ENCODE measurements at places on chromosomes 11 and 22. TPM values are rescaled to one million over a fixed set of nuclear protein-coding genes. Genes with fewer than 3 reads are reported as not detected.

DNA sequence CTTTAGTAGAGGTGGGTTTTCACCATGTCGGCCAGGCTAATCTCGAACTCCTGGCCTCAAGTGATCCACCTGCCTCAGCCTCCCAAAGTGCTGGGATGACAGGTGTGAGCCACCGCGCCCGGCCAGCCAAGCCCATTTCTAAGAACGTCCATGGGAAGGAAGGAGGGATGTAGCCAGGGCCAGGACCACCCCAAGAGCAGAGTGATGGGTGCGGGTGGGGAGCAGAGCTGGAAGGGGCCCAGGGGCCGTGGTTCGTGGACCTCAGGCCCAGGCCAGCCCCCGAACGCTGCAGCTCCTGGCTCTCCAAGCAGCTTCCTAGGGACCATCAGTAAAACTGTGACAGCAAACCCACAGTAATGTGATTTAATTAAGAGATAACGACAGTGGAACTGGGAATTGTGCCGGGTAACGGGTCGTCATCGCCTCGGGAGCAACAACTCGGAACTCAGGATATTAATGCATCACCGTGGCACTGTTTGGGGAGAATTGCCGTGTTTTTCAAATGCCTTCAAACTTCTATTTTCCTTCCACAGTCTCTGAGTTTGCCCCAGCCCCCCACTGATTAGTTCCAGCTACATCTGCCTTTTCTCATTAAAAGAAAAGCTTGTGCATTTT lies 74.3 kb downstream of the BRD1 start:
- no peak for DNase-seq

The VSIG10L2 gene
- 0.04 TPM for polyA plus RNA-seq

GRCh38 chr11:94933223-94934130 lies 39.9 kb downstream of the CWC15 start:
- peak; percentile 65 for DNase-seq

- DNase-seq, result no peak
Observed at GRCh38 chr11:115455613-115456012, 48.6 kb downstream of the CADM1 start.

The OR52E8 gene
- polyA plus RNA-seq, result not detected

The SLC5A4 gene
- 0.34 TPM for polyA plus RNA-seq

DNA sequence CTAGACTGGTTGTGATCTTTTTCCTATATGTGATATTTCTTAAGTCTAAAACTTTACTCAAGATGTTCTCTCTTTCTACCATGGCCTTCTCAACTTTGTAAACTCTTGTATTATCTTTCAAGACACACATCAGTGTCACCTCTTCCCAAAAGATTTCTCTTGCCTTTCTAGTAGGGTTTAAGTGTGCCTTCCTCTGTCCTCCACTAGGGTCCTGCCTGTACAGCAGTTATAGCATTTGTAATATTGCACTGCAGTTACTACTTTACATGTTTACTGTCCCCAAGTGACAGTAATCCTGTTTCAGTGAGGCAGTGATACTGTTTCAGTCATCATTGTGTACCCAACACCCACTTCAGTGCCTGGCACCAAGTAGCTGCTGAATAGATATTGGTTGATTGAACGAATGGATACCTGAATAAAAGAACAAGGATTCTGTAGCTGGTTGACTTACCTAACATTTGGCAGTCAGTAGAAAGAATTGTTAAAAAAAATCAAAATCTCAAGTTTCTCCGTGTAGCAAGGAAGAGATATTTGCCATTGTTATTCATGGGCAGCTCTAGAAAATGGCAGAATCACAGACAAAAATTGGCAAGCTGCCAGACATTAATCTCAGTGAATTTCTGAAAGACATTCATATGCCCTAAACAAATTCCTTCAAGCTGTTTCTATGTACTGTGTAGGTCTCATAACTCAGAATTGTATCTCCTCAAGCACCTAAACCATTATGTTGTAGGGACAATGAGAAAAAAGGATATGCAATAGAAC lies 79.4 kb downstream of the RBMXL2 start:
- DNase-seq, result no peak

- DNase-seq, result no peak
Observed at GRCh38 chr11:19436932-19437331, 196.2 kb upstream of the E2F8 start.

DNA sequence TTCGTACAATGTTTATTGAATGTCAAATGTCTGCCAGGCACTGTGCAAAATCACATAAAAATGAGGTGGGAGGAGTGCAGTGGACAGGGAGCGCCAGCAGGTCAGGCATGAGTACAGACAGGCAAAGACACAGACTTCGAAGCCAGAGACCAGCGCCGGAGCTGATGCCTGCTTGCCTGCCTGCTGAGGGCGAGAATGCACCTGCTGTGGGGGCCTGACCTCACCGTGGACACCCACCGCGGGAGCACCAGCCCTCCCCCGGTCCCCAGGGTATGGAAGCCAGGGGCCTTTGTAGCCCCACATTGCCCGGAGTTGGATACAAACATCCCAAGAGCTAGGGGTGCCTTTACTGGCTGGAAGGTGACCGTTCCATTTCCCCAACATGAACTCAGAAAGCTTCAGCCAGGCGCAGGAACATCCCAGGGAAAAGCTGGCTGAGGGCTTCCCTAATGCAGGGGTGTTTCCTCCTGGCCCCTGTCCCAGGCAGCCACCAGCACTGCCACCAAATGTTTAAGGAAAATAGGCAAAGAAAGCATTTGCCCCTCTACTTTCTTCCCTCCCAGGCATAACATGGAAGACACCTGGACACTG lies 17.9 kb downstream of the IFITM10 start:
- DNase-seq, result no peak

The MS4A1 gene
- polyA plus RNA-seq, result 0.08 TPM

The DGCR6 gene
- polyA plus RNA-seq, result 3.5 TPM

DNA sequence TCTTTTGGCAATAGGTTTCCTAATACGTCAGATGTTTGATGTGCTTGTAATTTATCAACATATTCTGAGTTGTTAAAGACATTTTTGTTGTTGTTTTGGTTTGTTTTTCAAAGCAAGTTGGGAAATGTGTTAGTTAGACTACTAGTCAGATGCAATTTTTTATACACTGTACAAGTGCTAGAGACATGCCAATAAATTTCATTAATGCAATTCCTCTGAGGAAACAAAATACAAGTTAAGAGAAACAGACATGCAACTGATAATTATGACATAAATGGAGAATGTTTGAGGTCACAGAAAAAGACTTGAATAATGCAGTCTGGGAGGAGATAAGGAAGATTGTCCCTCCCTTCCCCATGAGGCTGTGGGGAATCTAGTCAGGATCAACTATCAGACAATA lies 5.9 kb downstream of the OR51T1 start:
- DNase-seq, result no peak

DNA sequence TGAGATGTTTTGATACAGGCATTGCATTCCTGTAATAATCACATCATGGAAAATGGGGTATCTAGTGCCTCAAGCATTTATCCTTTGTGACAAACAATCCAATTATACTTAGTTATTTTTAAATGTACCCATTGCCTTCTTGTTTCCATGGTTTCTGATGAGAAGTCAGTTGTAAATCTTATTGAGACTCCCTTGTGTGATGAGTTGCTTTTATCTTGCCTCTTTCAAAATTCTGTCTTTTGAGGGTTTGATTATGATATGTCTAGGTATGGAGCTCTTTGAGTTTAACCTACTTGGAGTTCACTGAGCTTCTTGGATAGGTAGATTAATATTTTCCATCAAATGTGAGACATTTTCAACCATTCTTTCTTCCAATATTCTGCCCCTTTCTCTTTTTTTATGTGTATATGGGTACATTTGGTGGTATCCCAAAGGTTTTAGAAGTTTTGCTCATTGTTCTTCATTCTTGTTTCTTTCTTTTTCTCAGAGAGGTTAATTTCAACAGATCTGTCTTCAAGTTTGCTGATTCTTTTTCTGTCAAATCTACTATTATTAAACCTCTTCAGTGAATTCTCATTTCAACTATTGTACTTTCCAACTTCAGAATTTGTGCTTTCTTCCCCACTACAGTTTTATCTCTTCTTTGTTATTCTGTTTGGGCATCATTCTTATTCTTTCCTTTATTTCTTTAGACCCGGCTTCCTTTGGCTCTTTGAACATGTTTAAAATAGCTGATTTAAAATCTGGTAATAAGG lies 13.7 kb downstream of the NAGA start:
- no peak for DNase-seq

- DNase-seq, result no peak
Observed at GRCh38 chr22:31199187-31199586, 12.9 kb upstream of the LIMK2 start.

DNA sequence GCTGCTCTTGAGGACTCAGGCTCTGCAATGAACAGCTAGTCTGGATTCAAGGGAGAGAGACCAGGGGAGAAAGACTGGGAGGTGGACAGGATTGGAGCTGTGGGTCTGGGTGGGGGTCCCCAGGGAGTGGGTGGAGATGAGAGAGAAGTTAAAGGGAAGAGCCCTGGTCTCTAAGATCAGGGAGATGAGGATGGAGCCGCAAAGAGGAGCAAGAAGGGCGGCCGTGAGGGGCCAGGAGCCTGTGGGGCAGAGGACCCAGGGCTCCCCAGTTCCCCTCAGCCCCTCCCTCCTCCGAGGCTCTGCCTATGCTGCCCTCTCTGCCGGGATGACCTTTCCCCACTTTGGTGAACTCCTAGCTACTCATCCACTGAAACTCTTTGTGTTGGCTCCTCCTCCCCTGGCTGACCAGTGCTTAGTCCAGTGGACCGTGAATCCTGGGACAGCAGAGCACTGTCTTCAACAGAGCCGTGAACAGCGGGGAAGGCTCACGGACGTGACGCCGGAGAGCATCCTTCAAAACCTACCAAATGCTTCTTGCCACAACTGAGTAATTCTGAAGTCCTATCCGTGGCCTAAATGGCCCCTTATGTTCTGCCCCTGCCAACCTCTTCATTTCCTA lies 16.4 kb upstream of the RFPL3 start:
- DNase-seq, result no peak

GRCh38 chr22:20781272-20781990 lies 7.5 kb downstream of the SERPIND1 start:
- DNase-seq, result no peak

The SPON1 gene
- 1.6 TPM for polyA plus RNA-seq

- no peak for DNase-seq
Observed at GRCh38 chr11:128500493-128500892, 86.9 kb downstream of the ETS1 start.

DNA sequence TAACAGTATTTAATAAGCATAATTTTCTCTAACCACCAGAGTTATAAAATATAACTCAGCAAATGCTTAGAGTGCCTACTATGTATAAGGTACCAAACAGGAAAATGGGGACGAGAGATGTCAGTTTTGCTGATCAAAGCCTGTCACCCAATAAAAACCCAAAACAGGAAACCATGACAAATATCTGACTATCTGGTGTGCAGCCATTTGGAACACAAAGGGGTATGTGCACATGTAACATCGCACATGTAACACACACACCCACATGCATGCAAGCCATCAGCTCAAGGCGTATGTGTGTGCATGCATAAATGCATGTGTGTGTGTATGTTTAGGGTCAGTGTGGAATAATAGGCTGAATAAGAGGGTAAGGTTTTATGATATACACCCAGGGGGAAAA lies 64.2 kb downstream of the PRR5L start:
- no peak for DNase-seq

- no peak for DNase-seq
Observed at GRCh38 chr11:76184551-76184993, 21.7 kb downstream of the WNT11 start.

DNA sequence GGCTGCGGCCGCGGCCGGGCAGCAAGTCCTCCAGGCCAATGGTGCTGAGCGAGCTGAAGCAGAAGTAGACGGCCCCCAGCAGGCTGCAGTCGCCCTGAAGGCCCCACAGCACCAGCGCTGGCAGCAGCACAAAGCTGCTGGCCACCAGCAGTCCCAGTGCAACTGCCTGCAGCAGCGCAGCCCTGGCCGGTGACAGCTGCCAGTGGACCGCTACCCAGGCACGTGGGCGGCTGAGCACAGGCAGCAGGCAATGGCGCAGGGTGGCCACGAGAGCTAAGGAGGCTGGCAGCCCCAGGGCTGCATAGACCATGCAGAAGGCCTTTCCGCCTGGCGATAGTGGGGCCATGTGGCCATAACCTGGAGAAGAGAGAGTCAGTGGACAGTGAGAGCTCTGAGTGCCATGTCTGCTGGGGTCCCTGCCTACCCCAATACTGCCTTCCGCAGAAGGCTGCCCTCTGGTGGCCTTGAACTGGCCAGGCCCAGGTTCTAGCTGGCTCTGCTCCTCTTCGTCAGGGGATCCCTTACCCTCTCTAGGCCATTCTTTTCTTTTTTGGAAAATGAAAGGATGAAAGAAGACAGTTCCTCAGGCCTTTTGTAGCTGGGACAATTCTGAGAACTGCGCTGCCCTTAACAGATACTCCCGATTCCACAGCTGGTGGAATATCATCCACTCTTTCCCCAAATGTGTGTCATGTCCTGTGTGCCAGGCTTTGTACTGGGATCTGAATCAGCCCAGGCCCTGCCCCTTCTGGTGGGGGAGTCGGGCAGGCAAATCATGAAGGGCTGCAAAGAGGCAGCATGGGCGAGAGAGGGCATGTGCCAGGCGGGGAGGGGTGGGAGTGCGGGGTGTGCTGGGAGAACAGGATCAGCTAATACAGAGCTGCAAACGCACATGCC lies 1.8 kb downstream of the KCNK7 start:
- DNase-seq, result peak; percentile 71

The OSBPL5 gene
- 11.1 TPM for polyA plus RNA-seq

DNA sequence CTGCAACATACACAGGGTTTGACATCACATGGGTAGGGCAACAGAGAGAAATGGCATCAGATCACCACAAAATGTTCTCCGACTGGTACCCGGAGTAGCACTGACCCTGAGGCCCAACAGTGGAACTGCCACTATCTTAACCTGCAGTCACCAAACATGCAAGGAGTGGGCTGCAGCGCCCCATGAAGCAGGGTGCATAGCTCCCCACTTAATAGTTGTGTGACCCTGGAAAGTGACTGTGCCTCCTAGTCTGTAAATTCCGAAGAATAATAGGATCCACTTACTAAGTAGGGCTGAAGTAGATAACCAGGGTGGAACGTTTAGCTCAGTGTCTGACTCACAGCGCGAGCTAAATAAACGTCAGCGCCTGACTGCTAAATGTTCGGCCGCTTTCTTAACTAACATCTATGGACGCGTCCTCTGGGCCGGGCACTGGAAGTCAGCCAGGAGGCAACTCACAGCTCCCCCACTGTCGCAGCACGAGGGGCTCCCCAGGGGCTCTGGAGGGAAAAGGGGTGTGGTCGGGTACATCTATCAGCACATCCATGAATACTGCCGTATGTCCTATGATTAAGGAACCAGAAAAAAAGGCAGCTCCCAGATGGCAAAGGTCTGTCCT lies 777 bp downstream of the LTO1 start:
- DNase-seq, result no peak

GRCh38 chr22:23649071-23649501 lies 17.0 kb upstream of the DRICH1 start:
- DNase-seq, result no peak

DNA sequence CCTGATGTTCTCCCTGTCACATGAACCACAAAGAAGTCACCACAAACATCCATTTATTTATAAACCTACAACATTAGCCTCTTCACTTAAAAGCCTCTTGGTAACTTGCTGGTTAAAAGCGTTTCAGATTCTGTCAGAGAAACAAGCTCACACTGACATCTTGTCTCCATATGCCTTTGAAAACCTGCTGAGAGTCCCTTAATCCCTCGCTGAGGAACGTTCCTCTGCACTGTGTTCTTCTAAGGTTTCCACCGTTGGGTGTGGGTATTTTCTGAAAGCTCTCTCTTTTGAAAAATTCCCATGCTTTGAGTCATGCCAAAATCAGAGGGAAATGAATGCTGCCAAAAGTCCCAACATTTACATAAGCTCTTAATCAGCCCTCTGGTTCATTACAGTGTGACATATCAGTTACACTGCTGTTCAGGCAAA lies 149.8 kb downstream of the CCDC34 start:
- no peak for DNase-seq

GRCh38 chr11:1565904-1566247 lies 6.2 kb downstream of the DUSP8 start:
- no peak for DNase-seq

The YAP1 gene
- 38.6 TPM for polyA plus RNA-seq
